GM23338 (cell line): ENCODE measurements at places on chromosomes 5 and 9. TPM values are rescaled to one million over a fixed set of nuclear protein-coding genes. Genes with fewer than 3 reads are reported as not detected.
A peak's percentile ranks its signal among the peaks of the same experiment; 100 is the strongest.

DNA sequence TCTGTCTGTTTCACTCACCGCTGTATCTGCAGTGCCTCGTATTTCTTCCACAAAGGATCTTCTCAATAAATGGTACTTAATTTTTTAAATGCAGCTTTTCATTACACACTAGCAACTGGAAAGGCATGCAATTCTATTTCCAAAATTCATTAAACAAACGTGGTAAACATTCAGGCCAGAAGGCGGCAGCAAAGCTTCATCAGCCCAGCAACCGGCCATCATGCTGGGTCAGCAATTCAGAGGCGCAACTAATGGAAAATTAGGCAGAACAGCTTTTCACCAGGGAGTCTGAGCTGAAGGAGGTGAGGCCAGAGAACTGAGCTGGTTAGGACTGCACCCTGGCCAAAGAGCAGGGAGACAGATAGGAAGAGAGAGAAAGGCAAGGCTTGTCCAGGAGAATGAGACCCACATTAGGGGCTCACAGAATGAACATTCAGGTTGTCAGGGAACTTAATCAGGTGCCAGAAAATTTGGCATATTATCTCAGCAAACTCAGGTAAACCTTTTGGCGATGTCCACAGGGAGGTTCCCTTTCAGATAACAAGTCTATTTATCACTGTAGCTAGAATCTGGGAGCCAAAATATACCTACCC lies 17.7 kb upstream of the RNF180 start:
- H3K4me1 ChIP-seq: no peaks in the 10 kb centered on the region
- H3K27me3 ChIP-seq: no peaks in the 10 kb centered on the region
- DNase-seq: peak; percentile 73
- no peaks in the 10 kb centered on the region for H3K36me3 ChIP-seq
- no peak overlapping the region for H3K27ac ChIP-seq
- no peak overlapping the region for H3K4me3 ChIP-seq

The C9 gene
- total RNA-seq: 2.8 TPM in 1 of 2 replicates, not detected in the other

The NAA35 gene
- 25.8 and 31.6 TPM in 2 replicates for total RNA-seq

- H3K36me3 ChIP-seq: no peaks in the 10 kb centered on the region
- H3K4me3 ChIP-seq: peak overlapping the region; percentile 11; the same call in 1 of the 2 replicates
- H3K27ac ChIP-seq: peak overlapping the region; percentile 83
- DNase-seq: peak; percentile 70
- no peaks in the 10 kb centered on the region for H3K27me3 ChIP-seq
Observed at GRCh38 chr5:141003791-141004611, 37.7 kb downstream of the PCDHAC2 start.

The ALDH1A1 gene
- 2.7 and 3.4 TPM in 2 replicates for total RNA-seq

The HSDL2 gene
- total RNA-seq: 13.9 and 15.3 TPM in 2 replicates

DNA sequence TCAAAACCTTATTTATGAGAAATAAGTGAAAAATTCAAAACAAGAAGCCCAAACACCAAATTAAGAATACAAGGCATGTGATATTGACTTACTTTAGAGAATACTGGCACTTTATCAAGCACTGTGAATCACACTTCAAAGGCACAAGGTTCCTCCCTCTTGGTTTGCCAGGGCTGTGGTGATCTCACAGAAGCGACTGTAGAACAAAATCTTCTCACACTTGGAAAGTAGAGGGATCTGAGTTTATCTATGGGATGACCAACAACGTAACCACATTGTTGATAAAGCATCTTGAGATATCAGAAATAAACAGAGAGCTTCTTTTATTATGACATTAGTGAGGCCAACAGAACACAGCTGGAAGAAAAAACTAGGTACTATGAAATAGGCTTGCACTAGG lies 295.9 kb downstream of the NFIB start:
- H3K27ac ChIP-seq: no peak overlapping the region
- no peak for DNase-seq
- no peaks in the 10 kb centered on the region for H3K36me3 ChIP-seq

DNA sequence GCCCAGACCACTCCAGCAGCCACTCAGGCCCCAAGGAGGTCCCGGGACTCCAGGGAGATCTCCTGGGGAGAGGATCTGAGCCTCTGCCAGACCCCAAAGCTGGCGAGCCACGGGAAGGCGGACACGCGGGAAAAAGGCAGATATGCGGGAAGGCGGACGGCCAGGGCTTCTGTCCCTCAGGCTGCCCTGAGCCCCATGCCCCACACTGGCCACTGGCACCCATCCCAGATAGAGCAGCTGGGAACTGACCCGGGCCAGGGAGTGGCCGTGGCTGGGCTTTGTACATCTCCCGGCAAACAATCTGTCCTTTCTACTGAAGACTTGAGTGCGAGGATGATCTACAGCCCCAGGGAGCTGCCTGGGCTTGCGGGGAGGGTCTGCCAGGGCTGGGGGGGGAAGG lies 21.1 kb upstream of the NOTCH1 start:
- H3K27me3 ChIP-seq: no peaks in the 10 kb centered on the region
- peaks cover 13% of the 10 kb centered on the region for H3K4me1 ChIP-seq

GRCh38 chr5:82748688-82749460 lies 328.3 kb downstream of the TMEM167A start:
- no peak for DNase-seq
- H3K27ac ChIP-seq: no peak overlapping the region
- H3K27me3 ChIP-seq: no peaks in the 10 kb centered on the region
- H3K4me3 ChIP-seq: no peak overlapping the region
- H3K36me3 ChIP-seq: no peaks in the 10 kb centered on the region

The TAF11L5 gene
- total RNA-seq: not detected in 2 replicates

- H3K36me3 ChIP-seq: no peaks in the 10 kb centered on the region
- H3K27ac ChIP-seq: no peak overlapping the region
- H3K4me3 ChIP-seq: no peak overlapping the region
- DNase-seq: no peak
Observed at GRCh38 chr9:126116351-126117157, 210.1 kb upstream of the MVB12B start.

The AQP7 gene
- not detected in 2 replicates for total RNA-seq

DNA sequence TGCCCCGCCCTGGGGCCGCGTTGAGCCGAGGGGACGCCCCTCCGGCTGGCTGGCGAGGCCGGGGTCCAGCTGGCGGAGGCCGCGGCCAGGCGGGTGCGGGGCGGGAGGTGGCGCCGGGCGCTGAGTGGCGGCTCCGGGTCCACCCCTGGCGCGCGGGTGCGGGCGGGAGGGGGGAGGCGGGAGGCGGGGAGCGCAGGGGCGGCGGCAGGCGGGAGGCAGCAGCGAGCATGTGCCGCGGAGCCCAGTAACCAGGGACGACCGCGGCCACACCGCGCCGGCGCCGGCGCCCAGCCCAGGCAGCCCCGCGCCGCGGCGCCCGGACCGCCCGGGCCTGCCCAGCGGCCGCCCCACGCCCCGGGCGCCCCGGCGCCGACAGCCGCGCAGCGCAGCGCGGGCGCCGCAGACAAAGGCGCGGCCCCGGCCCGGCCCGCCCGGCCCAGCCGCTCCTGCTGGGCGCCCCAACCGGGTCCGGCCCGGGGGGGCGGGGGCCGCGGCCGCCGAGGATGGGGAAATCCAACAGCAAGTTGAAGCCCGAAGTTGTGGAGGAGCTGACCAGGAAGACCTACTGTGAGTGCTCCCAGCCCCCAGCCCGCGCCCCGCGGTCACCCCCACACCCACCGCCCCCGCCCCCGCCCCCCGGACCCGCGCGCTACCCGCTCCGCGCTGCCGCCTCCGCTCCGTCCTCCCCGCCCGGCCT lies at the start of gene NCS1:
Gene NCS1, plus strand, starts transcription at position 244 of the 697 bp plus-strand sequence. Its CDS starts 260 bp downstream, at position 504.
- H3K4me3 ChIP-seq: peak within 1 kb of the TSS; percentile 83
- H3K27ac ChIP-seq: no peak within 1 kb of the TSS
- H3K4me1 ChIP-seq: 0 out of 2 replicates have a peak, but pooled peaks cover 8% of the 10 kb centered on the region
- peak; percentile 70 for DNase-seq
- no peaks in the 10 kb centered on the region; the same call in 1 of the 2 replicates for H3K27me3 ChIP-seq
